ENCODE measurements at places on chromosomes 5 and 9.

DNA sequence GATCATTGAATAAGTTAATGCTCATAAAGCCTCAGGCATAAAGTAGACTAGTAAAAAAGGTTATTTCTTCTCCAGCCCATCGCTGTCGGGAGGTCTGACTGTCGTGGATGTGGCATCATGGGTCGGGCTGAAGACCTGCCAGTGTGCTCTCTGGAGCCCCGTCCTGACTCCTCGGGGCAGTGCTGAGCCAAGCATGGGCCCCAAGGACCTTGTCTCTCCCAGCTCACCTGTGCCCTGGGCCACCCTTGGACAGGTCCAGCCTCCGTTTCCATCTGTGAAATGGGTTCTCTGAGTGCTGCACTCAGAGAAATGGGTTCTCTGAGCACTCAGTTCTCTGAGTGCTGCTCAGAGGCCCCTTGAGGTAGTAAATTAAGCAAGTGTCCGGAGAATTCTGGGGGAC lies 269.0 kb downstream of the GADD45G start:
- no peak for DNase-seq

- no peak for DNase-seq
Observed at GRCh38 chr5:1564182-1564748, 40.5 kb upstream of the LPCAT1 start.

DNA sequence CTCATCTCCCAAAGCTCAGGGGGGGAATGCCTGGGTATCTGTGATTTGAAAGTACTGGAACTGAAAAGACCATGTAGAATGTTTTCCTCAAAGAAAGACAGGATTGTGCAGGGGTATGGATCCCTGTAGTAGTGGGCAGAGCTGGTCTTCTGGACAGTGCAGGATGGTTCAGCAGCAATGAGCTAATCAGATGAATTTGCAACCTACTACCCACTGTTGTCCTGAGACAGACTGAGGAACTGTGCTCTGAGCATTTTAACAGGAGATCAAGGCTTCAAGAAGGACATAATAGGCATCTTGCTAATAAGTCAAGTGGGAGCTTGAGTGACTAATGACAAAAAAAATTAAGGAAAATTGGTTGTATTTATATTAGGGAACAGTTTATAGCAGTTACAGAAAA lies 61.7 kb downstream of the FYB1 start:
- no peak for DNase-seq

DNA sequence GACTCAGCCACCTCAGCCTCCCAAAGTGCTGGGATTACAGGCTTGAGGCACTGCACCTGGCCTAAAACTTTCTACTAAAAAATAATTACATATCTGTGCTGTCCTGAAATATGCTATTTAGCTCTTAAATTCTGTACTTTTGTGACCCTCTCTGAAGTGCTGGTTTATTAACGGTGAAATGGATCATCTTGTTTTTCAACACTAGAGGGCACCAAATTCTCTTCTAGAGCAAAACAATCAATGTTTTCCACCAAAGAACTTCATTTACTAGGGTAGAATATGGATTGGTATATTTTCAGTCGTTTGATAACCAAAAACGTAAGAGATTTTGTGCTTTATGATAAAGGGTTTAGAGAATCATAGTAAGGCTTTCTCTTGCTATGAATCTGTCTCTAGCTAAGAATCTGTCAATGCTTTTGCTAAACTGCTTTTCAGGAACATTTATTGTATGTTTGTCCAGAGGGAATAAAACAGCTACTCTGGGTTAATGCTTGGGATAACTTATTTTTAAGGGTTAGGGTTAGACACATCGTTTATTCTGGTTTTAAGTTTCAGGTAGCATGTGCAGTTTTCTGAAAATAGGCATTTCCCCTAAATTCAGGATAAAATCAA lies 63.6 kb downstream of the RNF180 start:
- no peak for DNase-seq

GRCh38 chr5:116699332-116699731 lies 124.7 kb upstream of the SEMA6A start:
- no peak for DNase-seq

GRCh38 chr5:82912462-82912861 lies 164.7 kb downstream of the TMEM167A start:
- DNase-seq = no peak

- DNase-seq = no peak
Observed at GRCh38 chr5:76763136-76763535, 47.2 kb downstream of the F2R start.

- no peak for DNase-seq
Observed at GRCh38 chr5:103434057-103434456, 128.5 kb downstream of the NUDT12 start.

DNA sequence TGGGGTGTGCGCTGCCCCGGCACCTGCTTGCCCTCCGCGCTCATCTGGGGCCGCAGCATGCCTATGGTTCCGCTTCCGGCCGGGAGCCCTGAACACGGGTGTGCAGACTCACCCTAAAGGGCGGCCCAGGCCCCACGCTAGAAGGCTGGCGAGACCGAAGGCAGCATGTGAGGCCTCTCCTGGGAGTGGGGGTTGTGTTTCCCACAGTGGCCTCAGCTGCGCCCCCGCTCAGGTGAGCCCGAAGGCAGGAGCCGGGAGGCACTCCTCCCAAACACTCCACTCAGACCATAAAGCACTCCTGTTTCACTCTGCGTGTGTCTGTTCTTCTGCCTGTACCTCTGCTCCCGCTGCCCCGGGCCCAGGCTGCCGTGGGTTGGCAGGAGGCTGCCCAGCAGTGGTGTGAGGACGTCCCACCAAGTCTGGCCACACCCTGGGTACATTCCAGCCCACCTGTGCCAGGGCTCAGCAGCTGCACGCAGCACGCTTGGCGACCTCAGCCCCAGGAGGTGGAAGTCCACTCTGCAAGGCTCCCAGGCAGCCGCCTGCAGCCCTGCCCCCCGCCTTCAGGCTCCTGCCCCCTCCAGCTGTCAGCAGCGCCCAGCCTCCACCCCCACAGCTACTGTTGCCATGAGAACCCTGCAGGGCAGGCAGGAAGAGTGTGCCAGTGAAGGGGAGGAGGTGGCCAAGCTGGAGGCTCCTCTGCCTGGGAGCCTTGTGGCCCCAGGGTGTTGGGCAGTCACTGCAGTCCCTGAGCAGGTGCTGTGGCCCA lies 1.2 kb upstream of the AJM1 start:
- peak; percentile 76 for DNase-seq

GRCh38 chr5:10520706-10521105 lies 43.2 kb upstream of the ANKRD33B start:
- no peak for DNase-seq

DNA sequence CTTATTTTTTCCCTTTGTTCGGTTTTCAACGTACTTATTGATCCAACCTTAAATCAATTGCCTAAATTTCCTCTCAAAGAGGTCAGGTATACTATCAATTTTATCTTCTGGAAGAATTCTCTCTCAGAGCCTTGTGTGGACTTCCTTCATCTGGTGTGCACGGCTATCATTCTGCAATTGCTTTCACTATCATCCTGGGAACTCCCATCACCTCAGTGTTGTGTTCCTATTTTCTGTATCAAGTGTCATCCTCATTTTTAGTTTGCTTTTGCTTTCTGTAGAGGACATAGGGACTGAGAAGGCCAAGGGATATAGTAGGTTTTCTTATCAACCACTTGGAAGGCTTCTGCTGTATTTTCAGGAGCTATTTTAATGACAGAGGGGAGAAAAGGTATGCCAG lies 11.3 kb downstream of the STOM start:
- DNase-seq = no peak

DNA sequence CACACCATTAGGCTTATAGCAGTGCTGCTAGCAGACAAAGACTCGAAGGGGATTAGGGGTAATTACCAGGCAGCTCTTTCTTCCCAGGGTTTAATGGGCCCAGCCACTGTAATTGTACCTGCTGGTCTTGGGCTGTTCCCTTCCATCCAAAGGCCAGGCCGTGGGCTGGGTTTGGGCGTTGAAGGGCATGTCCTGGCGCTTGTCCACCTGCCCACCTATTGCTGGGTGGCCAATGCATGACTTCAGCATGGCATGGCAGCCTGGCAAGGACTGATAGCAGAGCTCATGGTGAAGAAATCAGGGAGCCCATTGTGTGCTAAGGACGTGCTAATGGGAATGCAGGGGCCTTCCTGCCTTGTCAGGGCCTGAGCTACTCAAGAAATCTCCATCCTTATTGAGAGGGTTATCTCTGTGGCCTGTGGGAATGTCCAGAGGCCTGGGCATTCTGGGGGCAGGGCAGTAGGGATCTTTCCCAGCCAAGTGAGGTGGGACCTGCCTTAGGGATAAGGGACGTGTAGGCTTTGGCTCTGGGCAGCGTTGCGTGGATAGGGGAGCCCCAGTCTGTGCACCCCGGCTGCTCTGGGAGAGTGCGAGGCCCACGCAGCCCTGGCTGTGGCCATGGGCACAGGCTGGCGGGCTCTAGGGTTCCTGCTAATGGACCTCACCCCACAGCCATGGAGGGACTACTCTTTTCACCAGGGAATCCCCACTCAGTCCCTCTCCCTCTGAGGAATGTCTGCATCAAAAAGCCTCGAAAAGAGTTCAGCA lies 116.1 kb upstream of the PITX1 start:
- DNase-seq = no peak

DNA sequence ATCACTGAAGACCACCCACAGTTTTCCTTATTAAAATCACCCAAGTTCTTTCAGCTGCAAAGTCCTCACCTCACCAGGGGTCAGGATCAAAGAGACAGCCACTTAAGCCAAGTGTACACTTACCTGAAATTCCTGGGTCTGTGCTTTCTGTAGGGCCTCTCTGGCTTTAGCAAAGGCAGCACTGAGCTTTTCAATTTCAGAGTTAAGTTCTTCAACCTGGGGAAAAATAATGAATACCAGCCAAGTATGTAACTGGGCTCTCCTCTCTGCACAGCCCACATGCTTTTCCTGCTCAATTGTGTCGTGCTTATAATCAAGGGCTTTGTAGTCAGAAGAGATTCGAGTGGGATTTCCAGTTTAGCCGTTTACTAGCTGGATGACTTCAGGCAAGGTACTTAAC lies 55.1 kb downstream of the CDK5RAP2 start:
- no peak for DNase-seq

- no peak for DNase-seq
Observed at GRCh38 chr5:172009536-172010270, 3.3 kb upstream of the FBXW11 start.

DNA sequence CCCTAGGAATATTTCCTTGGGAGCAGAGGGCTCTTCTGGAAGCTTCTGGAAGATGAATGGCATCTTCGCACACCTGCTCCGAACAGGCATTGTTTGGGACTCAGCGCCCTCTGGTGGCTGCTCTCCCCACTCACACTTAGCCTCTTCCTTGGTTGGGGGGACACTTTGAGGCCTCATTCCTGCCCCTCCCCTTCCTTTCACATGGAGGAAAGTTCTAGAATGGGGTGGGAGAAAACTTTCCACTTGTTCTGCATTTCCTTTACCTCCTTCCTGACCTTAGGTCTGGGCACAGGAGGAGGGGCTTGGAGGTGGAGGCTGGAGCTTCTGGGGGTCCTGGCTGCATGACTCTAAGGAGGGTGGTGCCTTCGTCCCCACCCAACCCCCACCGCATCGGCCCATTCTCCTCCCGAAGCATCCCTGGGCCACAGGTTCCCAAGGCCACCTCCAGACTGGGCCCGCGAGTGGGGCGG lies 19.3 kb upstream of the SMIM32 start:
- peak; percentile 8 for DNase-seq

DNA sequence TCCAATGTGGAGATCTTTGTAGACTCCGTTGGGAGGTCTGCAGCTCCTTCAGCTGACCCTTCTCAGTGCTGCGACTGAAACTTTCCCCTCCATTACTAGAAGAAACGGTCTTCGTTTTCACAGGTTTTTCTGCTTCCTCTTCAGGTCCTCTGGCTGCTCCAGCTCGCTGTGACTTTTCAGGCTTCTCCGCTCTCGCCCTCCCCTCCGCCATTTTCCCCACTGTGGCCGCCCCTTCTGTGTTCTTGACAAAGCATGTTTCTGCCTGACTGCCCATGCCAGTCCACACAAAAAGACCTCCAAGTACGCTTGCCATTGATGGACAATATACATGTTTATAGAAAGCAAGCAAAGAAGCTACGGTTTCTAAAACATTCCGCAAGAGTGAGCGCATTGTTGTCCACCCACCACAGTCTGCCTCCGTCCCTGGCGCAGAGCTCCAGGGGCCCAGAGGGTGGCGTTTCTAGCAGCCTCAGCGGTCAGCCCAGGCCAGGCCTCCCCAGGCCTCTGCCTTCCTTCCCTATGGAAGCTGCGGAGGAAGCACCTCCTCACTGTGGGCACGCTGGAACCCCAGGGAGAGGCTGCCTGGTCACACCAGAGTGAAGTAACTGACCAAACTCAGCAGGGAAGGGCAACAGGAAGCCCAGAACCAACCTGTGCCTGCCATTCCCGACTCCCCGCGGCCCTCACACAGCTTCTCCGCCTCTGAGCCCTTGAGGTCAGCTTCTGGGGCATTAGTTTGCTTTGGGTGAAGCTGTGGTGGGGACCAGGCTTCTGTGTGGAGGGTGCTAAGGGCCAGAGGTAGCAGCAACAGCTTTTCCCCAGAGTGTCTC lies 19.9 kb upstream of the S1PR3 start:
- no peak for DNase-seq

DNA sequence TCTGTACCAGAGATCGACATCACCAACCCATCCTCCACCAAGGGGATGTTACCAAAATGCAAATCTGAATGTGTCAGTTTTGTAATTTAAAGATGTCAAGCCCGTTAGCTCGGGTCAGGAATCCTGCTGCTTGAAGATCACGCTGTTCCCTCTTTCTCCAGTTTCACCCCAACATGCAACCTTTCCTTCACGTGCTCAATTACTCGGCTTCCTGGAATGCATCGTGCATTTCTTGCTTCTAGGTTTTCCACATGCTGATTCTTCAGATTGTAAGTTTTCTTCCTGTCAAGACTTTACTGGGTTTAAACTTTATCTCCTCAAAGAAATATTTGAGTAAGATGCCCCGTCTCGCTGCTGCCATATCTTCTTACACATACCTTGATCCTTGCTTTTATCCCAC lies 209.5 kb upstream of the SNX2 start:
- no peak for DNase-seq

- no peak for DNase-seq
Observed at GRCh38 chr9:133443982-133444381, 15.8 kb upstream of the CACFD1 start.

DNA sequence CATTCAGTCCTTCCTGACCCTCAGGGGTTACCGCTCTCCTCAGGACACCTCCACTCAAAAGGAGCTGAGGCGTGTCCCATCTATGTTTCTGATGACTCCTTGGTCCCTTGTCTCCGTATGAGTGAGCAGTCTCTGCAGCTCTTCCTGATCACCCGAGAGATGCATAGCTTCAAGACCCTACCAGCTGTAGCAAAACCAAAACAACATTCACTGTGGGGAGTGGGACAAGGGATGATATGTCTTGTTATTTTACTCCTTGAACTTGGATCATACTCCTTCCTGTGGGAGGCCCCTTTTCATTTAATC lies 14.4 kb downstream of the GLDC start:
- DNase-seq = no peak

- DNase-seq = no peak
Observed at GRCh38 chr9:95085861-95086563, 231.5 kb downstream of the FANCC start.

DNA sequence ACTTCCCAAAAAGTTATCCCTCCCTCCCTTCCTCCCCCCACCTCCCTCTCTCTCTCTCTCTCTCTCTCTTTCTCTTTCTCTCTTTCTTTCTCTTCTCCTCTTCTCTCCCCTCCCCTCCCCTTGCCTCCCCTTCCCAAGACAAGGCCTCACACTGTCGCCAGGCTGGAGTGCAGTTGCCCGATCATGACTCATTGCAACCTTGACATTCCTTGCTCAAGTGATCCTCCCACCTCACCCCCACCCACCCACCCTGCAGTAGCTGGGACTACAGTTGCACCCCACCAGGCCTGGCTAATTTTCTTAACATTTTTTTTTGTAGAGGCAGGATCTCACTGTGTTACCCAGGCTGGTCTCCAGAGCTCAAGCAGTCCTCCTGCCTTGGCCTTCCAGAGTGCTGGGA lies 32.8 kb downstream of the VPS13A start:
- DNase-seq = no peak

- DNase-seq = no peak
Observed at GRCh38 chr5:9712911-9713310, 82.8 kb upstream of the TAS2R1 start.

Data from C1 segment of cervical spinal cord (tissue), 14 donors.